ENCODE measurements at places on chromosomes 3 and 15.
A peak's percentile ranks its signal among the peaks of the same experiment; 100 is the strongest.

- no peak for DNase-seq
Measured at GRCh38 chr3:50354186-50354764, 3.6 kb downstream of the CYB561D2 start.

DNA sequence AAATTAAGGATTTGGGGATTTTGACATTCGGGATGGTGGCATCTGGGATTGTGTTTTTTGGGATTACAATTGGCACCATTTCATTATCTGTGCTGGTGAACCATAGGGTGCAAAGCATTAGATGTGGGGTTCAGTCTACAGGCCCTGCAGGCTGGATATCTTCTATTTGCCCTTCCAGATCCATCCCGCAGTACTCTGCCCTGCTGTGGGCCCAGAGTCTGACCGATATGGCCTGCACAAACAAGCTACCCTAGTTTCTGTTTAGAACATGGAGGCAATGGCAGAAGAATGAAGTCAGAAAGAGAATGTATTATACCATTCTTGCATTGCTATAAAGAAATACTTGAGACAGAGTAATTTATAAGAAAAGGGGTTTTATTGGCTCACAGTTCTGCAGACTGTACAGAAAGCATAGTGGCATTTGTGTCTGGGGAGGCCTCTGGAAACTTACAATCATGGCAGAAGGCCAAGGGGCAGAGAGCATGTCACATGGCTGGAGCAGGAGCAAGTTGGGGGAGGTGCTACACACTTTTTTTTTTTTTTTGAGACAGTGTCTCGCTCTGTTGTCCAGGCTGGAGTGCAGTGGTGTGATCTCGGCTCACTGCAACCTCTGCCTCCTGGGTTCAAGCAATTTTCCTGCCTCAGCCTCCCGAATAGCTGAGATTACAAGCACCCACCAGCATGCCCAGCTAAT lies 93.7 kb downstream of the NCEH1 start:
- DNase-seq: no peak

DNA sequence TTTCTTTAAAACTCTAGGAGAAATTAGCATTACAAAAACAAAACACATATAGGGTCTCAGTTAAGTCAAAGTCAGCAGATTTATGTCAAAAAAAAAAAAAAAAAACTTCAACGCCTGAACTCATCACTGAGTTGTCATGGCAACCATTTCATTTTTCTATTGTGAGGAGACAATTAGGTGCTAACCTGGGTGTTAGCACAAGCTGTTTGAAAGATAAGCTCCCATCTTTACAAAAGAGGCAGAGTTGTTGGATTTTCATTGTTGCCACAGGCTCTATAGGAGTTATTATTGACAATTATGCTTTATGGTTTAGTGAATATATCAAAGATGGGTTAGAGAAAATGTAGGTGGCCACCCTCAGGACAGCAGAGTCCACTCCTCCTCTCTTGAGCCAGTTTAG lies 806.9 kb downstream of the GRM7 start:
- DNase-seq: no peak

DNA sequence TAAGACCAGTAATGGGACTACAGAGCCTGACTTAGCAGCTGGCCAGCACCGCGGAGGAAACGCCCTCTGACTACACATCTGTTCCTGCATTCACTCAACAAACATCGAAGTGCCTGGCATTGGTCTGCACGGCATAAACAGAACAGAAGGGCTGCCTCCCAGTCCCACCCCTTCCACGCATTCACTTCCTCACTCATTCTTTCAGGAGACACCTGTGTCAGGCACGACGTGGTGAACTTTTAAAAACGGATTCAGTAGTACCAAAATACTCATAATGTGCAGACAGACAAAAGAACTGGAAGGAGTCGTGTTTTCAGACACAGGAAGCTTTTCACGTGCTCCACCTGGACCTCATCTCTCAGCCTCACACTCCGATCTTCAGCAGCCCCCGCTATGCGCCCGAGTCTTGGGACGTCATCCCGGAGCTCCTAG lies 123.3 kb downstream of the XXYLT1 start:
- DNase-seq: peak; percentile 40

- no peak for DNase-seq
Measured at GRCh38 chr15:100762289-100762688, 117.3 kb upstream of the ALDH1A3 start.

DNA sequence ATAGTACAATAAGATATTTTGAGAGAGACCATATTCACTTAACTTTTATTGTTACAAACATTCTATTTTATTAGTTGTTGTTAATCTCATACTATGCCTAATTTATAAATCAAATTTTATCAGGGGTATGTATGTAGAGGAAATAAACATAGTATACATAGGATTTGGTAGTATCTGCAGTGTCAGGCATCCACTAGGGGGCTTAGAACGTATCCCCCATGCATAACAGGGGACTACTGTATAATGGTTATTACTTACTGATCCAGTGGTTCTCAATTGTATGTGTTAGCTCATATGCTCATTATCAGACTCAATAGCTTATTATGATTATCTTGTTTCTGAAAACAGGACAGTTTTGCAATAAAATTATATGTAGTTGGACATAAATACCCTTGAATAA lies 27.6 kb downstream of the CMC1 start:
- no peak for DNase-seq

DNA sequence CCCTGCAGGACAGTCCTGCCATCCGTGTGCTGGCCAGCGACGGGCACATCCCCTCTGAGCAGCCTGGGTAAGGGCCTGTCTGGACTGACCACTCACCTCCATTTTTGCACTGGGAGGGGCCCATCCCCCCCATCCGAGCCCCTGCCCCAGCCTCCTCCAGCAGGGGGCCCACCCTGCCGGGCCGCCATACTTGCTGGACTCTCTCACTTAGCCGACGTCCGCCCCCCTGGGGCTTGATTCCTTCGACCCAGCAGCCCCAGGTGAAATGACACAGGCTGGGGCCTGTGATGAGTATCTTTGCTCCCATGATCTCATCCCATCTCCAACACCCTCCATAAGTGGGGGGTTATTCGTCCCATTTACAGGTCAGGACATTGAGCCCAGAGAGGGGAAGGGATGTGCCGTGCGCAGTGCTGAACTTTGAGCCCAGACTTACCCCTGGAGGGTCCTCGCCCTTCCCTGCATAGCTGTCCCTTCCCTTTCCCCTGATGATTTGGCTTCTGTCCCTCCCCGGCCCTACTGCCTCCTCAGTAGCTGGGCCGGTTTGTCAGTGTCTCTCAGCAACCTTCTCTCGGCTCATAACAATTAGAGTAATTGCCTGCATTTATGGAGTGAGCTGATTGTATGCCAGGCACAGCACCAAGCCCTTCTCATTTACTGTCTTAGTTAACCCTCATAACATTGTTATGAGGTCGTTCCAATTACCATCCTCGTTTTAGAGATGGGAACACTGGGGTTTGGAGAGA lies 4.2 kb downstream of the LMAN1L start:
- DNase-seq: no peak

GRCh38 chr15:34206011-34206410 lies 3.9 kb downstream of the KATNBL1 start:
- DNase-seq: no peak

DNA sequence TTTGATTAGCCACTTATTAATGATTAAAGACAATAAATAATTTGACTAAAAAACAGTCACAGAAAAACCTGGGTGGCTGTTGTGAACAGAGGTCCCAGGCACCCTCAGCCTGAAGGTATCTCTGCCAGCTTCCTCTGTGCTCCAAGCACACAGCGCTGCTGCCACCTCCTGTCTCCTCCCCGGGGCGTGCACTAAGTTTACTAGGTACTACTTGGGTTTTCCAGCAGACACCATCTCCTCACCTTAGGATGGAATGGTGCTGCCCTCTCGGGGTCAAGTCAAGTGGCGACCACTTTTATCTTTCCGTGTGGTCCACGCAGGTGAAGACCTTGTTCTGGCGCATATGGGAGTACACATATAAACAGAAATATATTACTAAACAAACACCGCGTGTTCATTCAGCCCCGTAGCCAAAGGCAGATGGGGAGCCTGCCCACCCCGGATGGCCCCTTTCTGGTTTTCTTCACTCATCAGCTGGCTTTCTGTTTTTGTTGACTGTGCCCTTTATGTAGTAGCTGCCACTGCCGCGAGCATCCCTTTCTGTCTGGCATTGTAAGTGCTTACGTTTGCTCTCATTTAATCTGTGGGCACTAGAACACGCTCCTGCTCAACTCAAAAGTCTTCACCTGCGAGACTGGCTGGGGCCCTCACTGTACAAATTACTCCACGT lies 128.0 kb downstream of the LRIG1 start:
- DNase-seq: peak; percentile 68

DNA sequence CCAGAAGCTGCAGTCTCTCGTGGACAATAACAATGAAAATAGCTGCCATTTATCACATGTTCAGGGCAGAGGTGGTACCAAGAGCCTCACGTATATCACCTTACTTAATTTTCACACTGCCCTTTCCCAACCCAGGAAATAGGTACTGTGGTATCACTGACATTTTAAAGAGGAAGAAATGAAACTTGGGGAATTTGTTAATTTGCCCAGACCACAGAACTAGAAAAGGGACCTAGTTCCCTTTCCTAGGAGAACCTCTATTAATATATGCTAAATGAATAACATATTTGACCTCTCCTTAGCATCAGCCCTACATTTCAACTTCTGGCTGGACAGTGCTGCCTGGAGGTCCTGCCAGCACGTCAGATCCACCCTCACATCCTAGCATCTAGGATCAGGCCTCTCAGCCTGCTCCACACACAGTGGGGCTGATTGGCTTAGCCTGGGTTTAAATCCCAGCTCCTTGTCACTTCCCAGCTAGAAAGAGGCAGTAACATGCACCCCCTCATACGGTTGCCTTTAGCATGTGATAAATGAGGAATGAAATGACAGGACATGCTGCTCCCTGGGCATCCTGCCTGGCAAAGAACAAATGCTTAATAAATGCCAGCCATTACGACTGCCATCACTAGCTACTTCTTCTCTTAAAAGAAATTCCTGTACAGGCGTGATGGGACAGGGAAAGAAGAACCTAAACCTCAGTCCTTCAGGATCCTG lies 95.1 kb upstream of the TNFAIP8L3 start:
- DNase-seq: no peak

DNA sequence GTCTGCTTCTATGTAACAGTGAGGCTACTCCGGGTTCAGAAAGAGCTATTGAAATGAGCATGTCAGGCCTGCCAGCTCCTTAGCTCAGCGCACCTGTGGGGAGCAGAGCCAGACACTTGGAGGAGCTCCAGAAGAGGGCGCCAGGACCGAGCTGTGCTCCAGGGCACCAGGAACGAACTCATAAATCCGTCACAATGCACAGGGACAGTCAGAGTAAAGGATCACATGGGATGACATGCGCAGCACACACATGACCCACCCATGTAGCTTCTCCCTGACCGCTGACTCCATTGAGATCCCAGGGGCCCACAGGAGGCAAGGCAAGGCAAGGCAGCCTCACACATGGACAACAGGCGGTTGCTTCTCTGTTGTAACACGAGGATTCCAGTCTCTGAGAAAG lies 26.0 kb upstream of the GNB5 start:
- DNase-seq: peak; percentile 20

Measured in CD4-positive, alpha-beta T cell treated with Interleukin-17A for 1 hour (primary cell).